Activated CD4-positive, alpha-beta T cell treated with anti-CD3 and anti-CD28 coated beads for 4 hours (primary cell): ENCODE measurements at places on chromosomes 7 and 10.
A peak's percentile ranks its signal among the peaks of the same experiment; 100 is the strongest.

DNA sequence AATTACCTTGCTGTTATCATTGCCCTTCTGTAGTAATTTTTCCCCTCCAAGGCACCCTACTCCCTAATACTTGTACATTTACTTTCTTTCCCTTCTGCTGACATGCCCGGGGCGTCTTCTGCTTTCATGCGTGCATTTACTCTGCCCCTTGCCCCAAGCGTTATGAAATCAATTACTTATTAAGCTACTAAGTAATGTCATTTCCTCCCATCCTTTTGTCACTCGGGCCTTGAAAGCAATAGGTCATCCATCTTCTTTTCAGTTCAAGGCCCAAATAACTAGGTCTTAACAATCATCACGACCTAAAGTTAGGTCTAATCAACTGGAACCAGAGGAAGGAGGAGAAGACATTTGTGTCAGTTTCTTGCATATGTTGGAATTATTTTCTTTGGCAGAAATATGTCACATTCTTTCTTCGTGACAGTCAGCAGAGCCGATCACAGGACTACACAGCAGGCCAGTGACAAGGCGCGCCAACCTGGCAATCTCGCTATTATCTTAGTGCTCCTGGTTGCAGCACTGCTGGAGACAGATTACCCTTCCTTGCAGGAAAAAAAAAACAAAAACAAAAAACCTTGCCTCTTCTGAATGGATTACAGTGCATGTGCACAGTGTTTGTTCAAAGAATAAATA lies 179.2 kb downstream of the RELN start:
- DNase-seq: no peak

DNA sequence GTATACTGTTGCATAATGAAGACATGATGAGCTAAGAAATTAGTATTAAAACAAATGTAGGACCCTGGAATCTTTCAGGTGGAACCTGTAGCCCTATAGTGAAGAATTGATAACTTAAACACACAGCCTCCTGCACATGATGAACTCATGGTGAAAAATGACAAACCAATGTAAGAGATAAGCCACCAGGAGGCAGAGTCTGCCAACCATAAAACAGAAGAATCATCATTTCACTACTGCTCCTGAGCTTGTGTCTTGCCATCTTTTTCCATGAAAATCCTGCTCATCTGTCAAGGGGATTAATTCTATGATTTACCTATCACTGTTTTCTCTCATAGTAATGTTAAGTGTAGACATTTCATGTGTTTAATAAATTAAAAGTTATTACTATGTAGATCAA lies 363.9 kb downstream of the MALRD1 start:
- no peak for DNase-seq

- DNase-seq: no peak
These were observed 102.9 kb downstream of the FOXL3 start for GRCh38 chr7:392822-393221.

DNA sequence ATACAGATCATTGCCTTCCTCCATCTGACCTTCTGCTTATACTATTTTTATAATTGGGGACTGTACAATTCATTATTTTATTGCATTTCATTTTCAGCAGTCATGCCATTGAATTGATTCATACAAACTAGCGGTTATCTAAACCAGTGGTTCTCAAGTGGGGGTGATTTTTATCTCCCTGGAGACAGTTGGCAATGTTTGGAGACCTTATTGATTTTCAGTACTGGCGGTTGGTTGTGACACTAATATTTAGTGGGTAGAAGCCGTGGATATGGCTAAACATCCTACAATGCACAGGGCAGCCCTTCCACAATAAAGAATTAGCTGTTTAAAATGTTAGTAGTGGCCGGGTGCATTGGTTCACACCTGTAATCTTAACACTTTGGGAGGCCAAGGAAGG lies 765.9 kb downstream of the LRMDA start:
- DNase-seq: no peak

GRCh38 chr7:106365252-106366005 lies 80.6 kb upstream of the NAMPT start:
- DNase-seq: no peak

- DNase-seq: no peak
These were observed 105.4 kb downstream of the ITIH5 start for GRCh38 chr10:7561216-7561893.

DNA sequence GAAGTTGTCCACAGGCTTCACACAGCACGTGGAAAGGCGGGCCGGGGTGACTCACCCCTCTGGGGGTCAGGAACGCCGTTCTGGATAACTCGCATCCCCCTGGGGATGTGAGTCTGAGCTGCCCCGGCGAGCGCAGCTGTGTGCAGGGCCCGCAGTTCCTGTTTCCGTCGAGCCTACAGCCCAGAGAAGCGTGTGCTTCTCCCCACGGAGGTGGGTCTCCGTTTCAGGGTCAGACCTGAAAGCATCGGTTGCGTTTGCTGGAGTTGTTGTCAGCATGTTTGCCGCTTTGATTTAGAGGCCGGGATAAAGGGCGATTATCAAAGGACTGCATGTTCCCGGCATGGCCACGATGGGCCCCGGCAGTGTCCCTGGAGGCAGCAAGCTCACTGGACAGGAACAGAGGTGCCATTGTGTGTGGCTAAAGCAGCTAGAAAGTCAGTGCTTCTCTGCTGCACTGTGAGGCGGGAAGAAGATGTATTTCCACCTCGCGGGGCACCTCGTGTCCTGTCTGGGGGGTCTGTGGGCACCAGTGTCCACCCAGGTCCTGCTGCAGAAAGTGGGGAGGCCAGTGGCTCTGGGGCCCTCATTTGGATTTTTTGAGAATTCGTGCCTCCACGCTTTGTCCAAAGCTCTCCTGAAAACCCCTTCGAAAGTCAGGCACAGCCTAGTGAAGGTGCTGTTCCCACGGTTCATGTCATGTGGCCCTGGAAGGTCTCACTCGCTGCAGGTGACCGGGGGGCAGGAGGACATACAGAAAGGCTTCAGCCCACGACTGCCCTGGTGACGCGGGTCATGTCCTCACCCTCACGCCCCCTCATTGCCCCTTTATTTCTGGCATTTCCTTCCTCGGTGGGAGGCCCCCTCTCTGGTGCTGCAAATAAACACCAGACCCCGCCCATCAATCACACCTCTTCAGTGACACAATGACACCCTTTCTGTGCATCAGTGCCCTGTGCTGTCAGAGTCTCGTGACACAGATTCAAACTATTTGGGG lies 27.4 kb upstream of the GDI2 start:
- DNase-seq: no peak

DNA sequence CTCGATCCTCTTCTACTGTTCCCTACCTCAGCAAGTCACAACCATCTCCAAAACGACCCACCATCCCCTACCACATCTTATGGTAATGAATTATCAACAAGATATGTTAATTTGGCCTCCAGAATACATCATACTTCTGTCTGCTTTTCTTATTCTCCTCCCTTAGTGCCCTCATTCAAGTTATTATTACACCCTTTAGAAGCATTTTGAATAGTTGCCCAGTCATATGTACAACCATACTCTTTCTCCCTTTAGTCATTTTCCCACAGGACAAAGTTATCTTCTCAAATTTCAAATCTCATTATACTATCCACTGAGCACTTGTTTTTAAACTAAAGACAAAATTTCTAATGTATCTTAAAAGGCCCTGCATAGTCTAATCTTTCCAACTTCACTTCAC lies 71.0 kb downstream of the GNAT3 start:
- DNase-seq: no peak

- DNase-seq: peak; percentile 61
These were observed 61.3 kb downstream of the FOXL3 start for GRCh38 chr7:351256-351655.

DNA sequence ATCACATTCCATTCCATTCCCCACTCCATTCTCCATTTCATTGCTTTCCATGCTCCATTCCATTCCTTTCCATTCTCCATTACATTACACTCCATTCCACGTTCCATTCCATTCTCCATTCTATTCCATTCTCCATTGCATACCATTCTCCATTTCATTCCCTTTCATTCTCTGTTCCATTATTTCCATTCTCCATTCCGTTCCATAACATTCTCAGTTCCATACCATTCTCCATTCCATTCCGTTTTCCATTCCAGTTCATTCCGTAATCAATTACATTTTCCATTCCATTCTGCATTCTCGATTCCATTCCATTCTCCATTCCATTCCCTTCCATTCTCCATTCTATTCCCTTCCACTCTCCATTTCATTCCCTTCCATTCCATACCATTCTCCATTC lies 86.4 kb downstream of the NSUN6 start:
- DNase-seq: no peak

DNA sequence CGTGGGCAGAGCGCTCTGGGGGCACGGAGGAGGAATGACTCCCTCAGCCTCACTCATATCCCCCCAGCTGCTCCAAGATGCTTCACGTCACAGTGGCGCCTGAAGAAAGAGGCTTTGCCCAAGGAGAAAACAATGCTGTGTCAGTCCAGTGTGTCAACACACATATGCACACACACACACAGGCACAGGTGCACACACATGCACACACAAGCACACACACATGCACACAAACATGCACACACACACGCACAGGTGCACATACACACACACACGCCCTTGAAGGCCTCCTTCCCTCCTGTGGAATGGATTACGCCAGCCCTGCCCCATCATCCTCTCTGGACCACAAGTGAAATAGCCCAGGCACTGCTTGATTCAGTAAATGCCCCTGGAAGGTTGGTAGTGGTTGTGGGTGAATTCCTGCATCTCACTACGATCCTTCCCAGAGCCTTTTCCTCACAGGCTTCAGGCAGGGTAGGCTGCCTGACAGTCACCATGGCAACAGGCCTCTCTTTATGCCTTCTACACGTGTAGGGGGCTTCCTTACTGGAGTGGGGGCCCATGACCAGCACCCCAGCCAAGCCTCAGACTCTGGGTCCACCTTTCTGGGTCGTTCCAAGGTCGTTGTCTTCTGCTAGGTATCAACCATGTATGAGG lies 371.5 kb upstream of the PODXL start:
- no peak for DNase-seq

- DNase-seq: peak; percentile 66
These were observed 71.2 kb upstream of the FOXK1 start for GRCh38 chr7:4610768-4611467.

GRCh38 chr10:87547734-87548311 lies 43.1 kb downstream of the MINPP1 start:
- no peak for DNase-seq

DNA sequence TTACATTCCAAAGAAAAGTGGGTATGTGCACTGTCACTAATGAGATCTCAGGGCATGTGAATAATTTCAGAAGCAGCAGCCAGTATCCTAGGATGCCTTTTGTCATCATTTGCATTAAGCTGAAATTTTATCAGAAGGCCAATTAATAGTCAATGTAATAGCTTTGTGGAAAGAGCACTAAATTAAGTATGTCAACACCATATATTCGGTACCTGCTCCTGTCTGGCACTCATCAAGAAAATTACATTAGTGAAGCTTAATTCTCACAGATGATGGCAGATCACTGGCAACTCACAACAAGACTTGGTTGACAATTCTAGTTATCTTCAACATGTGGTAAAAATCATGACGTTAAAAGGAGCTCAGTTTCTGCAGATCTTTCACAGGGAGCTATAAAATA lies 271.4 kb downstream of the PARD3 start:
- no peak for DNase-seq

GRCh38 chr7:90747516-90747915 lies 151.4 kb downstream of the CDK14 start:
- no peak for DNase-seq

GRCh38 chr10:57716884-57717283 lies 550.8 kb downstream of the IPMK start:
- no peak for DNase-seq

- no peak for DNase-seq
These were observed 20.7 kb downstream of the GBX1 start for GRCh38 chr7:151146761-151147160.

DNA sequence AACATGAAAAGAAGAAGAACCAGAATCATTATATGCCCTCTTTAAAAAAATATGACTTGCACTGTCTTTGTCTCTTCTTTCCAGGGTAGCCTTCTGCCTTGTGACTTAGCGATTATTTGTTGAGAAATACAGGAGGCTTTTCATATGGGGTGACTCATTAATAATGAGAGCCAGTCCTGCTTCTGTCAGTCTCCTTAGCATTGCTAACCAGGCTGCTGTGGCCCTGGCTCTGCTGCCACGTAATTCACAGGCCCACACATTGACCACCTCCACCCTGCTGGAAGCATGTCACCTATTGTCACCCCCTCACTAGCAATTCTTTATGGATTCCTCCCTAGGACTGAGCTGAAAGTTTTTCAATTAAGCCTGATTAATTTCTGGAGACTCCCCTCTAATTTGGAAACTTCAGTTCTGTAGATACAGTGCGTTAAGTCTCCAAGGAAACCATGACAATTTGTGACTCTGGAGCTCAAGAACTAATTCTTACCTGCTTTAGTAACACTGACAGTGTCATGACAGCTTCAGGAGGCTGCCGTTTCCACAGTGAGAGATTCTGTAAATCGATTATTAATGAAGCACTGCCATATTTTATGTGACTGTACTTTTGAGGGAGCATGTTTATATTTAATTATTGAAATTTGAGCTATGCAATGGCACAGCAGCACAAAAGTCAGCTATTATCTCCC lies 267.9 kb upstream of the SP8 start:
- no peak for DNase-seq

- no peak for DNase-seq
These were observed 771.7 kb downstream of the SORCS1 start for GRCh38 chr10:106392778-106393177.

DNA sequence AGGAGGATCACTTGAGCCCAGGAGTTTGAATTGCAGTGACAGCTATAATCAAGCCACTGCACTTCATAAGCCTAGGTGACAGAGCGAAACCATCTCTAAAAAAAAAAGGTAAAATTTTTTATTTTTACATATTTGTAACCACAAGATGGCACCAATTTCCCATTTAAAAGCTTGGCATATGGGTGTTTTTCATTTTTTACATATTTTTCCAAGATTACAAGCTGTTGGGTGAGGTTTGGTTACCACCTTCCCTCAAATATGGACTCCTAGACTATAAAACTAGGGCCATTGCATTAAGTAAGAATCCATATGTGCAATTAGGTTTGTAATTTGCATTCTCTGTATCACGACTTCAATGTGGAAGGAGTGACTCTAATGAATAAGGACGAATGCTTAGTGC lies 129.3 kb upstream of the ACBD5 start:
- DNase-seq: no peak

DNA sequence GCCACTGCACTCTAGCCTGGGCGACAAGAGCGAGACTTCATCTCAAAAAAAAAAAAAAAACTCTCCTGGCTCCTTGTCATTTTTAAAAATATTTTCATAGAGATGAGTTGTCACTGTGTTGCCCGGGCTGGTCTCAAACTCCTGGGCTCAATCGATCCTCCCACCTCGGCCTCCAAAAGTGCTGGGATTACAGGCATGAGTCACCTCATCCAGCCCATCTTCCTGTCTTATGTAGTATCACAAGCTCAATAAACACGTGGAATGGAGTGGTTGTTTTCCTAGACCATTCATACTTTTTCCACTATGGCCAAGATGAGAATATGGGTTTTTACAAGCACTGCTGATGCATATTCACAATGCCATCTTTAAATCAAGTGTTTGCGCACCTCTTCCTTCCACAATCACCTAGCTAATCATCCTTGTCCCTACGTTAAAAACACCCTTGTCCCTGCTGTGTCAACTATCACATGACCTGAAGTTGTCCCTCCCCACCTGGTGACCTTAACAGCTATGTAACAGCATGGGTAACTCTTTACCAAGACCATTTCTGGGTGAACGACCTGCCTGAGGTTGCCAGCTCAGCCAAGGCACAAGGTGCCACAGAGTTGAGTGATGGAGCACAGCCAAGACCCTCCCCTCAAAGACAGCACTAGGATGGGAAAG lies 21.3 kb downstream of the DLG5 start:
- no peak for DNase-seq

- peak; percentile 89 for DNase-seq
These were observed 29.8 kb downstream of the PLAU start for GRCh38 chr10:73940634-73941221.

GRCh38 chr7:23072922-23073321 lies 32.7 kb upstream of the KLHL7 start:
- DNase-seq: no peak
